ENCODE measurements at places on chromosomes 12 and 14.
A peak's percentile ranks its signal among the peaks of the same experiment; 100 is the strongest.

DNA sequence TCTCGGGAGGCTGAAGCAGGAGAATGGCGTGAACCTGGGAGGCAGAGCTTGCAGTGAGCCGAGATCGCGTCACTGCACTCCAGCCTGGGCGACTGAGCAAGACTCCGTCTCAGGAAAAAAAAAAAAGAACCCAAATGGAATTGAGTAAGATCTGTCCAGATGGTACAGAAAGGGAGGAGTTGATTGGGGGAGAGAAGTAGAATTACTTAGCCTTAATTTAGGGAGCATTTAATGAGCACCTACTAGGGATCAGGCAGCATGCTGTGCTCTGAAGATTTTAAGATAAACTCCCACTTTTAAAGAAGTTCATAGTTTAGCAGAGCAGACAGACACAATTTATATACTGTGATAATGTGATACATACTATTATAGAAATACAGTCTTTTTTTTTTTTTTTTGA, 4.5 kb downstream of the RAB5B start:
- no peak for DNase-seq

DNA sequence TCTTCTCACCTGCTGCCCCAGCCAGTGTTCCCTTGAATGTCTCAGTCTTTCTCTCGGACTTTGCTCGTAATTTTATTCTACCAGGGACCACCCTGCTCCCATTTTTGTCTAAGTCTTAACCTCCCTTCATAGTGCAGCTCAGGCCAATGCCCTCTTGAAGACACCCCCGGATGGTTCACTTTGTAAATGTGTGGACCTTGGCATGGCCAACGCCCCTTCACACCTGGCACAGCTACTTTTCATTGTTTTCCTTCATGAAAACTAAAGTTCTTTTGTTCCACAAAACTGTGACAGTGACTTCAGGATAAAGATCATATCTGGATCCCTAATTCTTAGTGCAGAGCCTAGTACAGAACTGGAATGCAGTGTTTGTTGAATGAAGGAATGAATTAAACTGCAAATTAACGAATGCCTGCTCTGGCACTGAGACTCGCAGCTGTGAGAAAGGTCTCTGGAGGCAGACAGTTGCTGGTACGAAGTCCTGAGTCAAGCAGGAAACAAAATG, 3.5 kb upstream of the RNASE4 start:
- DNase-seq = no peak

GRCh38 chr14:29710015-29710414, 217.6 kb downstream of the PRKD1 start:
- DNase-seq = no peak

DNA sequence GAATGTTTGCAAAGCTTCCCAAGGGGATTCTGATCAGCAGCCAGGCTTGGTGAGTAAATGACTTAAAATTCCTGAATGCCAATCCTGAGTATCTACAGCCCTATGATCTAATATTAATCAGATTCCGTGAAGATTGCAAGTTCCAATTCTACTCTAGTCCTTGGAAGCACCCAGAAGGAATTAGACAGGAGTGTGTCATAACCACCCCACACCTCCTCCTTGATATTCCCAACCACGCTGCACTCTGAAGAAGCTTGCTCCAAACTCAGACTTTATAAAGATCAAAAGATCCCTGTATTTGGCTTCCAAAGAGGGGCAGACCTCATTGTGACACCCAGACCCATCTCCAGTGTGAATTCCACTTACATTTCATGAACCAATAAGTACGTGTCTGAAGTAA, 306.0 kb downstream of the BCL11B start:
- DNase-seq = no peak

GRCh38 chr14:104293851-104294627, 155.7 kb downstream of the KIF26A start:
- DNase-seq = peak; percentile 5

GRCh38 chr12:110705309-110705708, 16.4 kb upstream of the HVCN1 start:
- DNase-seq = no peak

- no peak for DNase-seq
These were observed 5.1 kb downstream of the PRKAG1 start for GRCh38 chr12:49013428-49013827.

GRCh38 chr12:64687816-64688215, 71.4 kb downstream of the GNS start:
- no peak for DNase-seq

DNA sequence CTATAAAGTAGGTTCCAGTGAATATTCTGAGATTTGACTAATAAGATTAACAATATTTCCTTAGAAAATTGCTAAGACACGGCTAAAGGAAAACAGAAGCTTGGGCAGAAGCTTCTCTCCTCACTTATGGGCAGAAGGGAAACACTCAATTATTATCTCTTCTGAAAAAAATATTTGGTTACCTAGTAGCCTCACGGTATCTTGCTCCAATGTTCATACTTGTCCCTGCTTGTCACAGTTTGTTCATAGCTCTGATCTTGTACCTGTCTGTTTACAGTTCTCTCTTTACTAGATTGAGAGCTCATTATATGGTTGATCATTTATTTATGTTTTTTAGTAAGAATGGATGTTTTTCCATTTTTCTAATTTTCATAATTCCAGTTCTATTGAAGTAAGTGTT, 458.0 kb upstream of the ATP2B1 start:
- DNase-seq = no peak
